ENCODE measurements at places on chromosomes 2 and 18.

DNA sequence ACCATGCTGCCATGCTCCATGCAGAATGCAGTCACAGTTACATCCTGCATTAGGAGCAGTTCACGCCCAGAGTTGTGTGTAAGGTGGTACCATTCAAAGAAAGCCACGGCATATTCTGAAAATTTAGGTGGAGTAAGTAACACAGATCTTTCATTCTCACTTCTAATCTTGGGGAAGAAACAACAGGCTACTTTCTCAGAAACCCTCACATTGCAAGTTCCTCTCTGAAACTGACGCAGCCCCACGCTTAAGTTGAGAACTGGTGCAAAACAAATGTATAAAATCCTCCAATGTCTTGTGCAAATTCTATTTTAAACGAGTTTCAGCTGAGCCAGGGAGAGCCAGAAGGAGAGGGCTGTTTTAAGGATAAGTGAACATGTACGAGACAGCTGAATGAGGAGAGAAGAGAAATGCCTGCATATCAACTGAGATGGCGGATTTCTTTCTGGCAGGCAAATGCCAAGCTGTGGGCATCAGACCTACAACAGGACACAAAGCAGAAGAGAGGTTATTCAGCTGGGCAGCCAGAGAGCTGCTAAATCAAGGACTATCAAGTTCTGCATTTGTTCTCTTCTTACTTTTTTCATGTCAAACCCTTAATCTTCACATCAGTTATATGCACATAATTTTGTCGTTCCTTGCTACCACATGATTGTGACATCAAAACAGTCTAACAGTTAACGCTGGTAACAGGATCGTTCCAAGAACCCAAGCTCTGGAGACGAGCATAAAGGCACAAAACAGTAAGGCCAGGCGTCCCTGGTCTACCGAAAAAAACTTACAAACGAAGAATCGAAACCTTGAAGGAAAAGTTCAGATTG lies 6.4 kb downstream of the ARL4C start:
- DNase-seq: no peak

- no peak for DNase-seq
These were observed 477.2 kb downstream of the ZEB2 start for GRCh38 chr2:144042751-144043150.

GRCh38 chr2:181778621-181779201 lies 98.4 kb upstream of the NEUROD1 start:
- no peak for DNase-seq

DNA sequence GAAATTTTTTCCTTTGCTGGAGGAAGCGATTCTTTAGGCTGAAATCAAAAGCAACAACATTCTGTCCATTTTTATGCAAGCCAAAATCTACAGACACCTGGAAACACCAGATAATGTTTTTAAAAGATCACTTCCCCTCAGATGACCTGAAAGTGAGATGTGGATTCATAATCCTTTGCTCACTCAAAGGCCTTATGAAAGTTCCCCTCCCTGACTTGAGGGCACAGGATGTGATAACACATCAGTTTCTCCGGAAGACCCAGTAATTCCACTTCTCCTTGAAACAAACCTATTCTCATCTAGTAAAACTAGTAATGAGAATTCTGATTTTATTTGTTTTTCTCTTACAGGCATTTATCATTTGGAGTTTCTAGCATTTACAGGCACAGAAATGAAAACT lies 218.3 kb upstream of the RND3 start:
- no peak for DNase-seq

DNA sequence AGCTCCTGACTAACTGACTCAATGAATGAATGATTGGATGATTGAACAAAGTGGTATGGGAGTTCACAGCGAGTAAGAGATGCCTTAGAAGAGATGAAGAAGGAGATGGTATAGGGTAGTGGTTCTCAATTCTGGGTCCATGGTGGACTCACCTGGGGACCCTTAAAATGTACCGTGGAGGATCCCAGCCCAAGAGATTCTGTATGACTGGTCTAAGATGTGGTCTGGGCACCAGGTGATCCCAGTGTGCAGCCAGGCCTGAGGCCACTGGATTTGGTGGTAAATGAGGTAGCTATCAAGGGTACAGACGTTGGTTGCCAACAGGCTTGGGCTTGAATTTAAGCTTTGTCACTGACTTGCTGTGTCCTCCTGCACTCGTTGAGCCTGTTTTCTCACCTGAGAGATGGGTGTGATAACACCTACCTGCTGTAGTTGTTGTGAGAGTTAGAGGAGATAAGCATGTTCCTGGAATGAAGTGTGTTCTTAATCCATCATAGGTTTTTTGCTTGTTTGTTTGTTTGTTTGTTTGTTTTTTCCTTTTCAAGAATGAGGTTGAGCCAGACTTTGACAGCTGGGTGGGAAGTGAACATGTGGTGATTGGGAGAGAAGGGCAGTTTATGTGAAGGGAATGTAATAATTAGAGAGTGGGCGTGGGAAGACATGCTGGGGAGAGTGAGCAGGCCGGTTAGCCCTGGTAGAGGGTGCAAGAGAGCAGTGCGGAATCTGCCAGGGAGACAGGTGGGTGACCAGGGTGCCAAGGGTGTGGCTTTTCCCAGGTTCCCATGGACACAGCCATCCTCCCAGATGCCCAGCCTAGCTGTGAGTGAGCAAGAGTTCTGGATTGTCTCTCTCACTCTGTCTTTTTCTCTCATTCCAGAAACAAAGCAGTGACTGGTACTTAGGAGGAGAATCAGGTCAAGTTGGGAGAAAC lies 31.4 kb upstream of the IL1B start:
- no peak for DNase-seq

DNA sequence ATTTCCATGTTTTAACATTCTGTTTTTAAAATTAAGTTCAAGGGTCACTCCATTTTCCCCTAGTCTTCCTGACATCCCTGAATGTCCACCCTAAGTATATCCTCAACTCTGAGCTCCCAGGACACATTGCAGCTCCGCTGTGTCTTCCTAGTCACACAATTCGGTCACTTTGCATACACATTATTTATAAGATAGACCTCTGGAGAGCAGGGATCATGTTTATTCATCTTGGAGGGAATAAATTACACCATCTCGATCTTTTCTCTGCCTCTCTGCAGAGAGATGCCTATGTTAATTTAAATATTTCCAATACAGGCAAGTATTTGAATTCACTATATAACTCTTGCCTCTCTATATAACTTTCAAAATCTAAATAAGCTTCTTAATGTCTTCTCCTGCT lies 166.2 kb downstream of the SLC39A10 start:
- no peak for DNase-seq

DNA sequence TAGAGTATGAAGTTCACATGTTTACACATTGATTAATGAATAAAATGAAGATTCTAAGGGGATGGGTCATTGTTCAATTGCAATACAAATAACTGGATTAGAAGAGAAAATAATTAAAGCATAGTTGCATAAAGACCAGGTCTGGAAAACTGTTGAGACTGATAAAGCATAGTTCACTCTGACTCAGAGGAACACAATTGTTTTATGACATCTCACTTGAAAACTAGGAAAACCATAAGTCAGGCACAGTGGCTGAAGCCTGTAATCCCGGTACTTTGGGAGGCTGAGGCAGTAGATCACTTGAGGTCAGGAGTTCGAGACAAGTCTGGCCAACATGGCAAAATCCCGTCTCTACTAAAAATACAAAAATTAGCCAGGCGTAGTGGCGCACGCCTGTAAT lies 46.7 kb downstream of the PLA2R1 start:
- no peak for DNase-seq

- no peak for DNase-seq
These were observed 67.5 kb upstream of the CD226 start for GRCh38 chr18:70015127-70015526.
